ENCODE measurements at places on chromosomes 5 and 9. TPM values are rescaled to one million over a fixed set of nuclear protein-coding genes. Genes with fewer than 3 reads are reported as not detected.
A peak's percentile ranks its signal among the peaks of the same experiment; 100 is the strongest.

PAEP gene
- not detected for total RNA-seq

PAX5 gene
- not detected for total RNA-seq

SLC22A5 gene
- total RNA-seq, result 21.8 TPM

GRAMD2B gene
- total RNA-seq, result 38.8 TPM

NMUR2 gene
- total RNA-seq, result not detected

DNA sequence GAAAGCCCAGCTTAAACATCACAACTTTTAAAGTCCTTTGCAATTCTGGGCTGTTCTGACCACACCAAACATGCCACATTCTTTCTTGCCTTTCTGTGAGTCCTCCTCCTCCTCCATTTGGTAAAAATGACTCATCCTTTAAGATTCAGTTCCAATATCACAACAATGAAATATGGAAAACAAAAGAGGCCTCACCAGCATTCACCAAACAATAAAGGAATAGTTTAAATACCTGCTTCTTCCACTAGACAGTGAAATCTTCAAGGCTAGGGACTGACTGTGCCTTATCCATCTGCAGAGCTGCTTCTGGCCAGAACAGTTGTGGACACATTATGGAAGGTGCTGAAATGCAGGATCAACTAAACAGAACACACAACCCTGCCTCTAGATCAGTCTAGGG, 36.0 kb downstream of the NR6A1 start:
- DNase-seq, result peak; percentile 69

- no peak for DNase-seq
Observed at GRCh38 chr9:82600536-82601292, 462.2 kb downstream of the RASEF start.

DNA sequence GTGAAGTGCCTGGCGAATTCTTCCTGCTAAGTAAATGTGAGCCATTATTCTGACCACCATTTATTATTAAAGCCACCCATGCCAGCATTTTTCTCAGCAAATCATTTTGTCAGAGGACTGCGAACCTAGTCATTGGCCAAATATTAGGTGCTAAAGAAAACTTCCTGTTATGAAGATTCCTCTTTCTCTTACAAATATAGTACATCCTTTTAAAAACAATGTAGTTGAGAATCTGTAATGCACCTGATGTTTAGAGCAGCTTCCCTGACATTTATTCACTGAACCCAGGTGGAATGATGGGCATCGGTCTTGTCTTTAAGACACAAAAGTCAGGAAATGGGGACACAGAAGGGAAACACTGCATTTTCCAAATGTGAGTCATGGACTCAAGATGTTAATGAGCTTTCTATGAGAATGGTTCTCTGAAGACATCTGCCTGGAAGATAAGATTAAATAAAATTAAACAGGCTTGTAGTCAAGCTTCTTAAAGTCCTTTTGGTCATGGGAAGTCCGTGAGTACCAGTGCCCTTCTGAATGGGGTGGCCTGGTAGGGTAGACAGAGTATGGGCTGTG, 290.6 kb downstream of the FBXL7 start:
- no peak for DNase-seq

DNA sequence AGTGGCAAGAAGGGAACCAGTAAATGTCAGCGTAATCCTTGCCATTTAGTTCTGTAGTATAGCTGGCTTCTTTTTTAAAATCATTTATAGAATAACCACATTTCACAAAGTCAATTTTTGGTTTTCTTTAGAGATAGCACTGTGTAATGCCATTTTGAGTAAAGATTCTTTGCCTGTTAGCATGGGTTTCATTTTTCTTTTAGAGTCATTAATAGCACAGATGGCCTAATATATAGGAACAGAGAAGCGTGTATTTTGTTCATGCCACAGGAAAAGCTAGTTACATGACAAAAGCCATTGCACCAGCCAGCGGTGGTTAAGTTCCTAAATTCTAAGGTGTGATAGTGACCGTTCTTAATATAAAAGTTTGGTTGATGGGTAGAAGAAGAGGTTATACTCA, 1363.9 kb downstream of the MAT2B start:
- DNase-seq, result no peak

Data from PC-3 (cell line).